Tibial nerve (tissue), 4 donors: ENCODE measurements at places on chromosomes 7 and 10.
A peak's percentile ranks its signal among the peaks of the same experiment; 100 is the strongest.

DNA sequence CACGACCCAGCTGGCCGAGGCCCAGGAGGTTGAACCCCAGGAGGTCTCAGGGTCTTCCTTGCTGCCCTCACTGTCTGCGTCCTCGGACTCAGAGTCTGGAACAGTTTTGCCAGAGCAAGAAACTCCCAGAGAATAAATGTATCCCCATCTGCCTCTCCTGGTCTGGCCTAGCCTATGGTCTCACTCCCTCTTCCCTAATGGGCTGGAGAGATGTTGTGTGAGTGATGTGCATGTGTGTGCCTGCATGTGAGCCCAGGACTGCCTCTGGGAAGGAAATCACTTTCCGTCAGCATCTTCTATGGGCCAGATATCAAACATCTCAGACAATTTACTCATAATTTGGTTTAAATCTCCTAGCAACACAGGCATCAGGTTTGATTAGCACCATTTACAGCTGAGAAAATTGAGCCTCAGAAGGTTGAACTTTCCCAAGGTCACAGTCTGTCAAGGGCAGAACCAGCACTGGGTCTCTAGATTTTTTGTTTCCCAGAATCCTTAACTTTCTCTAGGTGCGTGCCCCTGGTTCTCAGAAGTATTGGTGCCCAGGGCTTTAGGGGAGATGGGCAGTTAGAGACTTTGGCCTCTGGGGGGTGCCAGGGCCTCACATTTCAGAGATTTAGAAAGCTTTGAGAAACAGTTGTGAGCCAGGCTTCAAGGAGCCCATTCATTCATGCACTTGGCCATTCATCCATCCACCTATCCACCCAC lies 4.9 kb downstream of the TMEM270 start:
- peak; percentile 46 for DNase-seq

GRCh38 chr10:103534621-103535498 lies 41.4 kb downstream of the NEURL1 start:
- DNase-seq: no peak

DNA sequence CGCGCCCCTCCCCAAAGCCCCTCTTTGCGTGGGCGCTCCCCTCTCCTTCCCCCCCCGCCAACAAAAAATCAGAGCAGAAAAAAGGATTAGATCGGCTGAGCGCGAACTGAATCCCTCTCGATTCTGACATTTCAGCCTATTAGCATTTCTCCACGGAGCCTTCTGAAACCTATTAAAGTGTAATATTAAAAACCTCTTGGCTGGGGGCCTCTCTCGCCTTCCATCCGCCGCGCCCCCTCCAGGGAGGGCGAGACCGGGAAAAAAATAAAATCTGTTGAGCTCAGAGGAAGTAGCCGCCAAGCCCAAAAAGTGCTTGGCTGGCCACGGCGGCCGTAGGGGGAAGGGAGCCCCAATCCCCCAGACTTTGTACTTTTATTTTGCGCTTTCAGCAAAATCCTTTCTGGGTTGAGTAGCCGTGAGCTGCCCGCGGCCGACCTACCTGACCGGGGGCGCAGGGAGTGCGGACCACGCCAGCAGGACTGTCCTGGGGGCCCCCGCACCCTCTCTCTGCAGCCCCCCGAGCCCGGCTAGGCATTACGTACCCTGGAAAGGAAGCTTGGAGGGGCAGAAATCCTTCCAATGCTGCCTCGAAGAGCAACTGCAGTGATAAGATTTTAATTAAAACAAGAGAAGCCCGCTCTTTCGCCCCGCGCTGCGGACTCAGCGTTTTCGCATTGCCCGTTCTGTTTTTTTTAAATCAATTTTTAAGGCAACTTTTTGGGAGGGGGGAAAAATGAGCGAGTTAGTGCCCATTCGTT lies 1.3 kb upstream of the TNRC18 start:
- peak; percentile 51 for DNase-seq

DNA sequence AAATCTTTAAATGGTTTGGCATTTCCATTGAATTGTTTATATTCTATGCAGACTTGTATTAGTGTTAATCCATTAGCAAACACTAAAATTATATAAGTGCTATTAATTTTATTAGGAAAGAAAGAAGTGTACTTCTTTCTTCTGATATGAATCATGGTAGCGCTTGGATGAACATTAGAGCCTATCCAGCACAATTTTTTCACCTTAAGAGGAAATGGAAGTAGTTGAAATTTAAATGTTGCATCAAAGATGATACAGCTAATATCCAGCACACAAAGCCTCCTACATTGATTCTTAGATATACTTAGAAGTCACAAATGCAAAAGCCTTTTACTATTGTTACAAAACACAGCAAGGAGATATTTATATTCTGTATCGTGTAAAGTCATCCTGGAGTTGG lies 174.5 kb downstream of the AHR start:
- no peak for DNase-seq

DNA sequence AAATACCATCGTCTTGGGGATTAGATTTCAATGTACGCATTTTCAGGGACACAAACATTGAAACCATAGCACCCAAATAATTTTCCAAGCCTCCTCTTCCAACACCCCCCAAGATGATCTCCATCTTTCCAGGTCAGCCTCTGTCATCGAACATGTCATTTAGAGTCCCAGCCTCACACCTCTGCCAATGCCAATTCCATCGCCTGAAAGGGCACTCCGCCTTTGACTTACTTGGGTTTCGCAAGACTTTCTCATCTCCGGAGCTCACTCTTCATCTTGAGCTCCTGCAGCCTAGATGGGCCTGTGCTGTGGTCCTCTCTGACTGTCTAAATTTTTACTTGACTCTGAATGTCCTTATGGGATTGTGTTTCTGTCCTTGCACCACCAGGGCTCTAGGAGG lies 10.4 kb upstream of the FAM241B start:
- no peak for DNase-seq

DNA sequence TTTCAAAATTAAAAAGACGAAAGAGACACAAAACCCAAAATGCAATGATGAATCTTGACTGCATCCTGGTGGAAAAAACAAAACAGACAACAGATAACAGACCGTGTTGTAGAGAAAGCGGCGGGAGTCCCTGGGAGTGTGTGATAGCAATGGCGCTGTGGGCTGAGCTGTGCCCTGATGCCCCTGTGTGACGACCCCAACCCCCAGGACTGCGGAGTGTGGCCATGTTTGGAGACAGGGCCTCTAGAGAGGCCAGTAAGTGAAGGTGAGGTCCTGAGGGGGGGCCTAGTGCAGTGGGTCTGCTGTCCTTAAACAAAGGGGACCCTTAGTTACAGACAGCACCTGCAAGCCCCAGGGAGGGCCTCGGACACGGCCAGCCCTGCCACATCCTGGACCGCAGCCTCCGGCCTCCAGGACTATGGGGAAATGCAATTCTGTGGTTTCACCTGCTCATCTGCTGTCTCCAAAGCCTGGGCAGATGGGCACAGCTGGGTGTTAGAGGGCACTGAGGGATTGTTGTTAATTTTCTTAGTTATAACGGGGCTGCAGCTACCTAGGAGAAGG lies 277.7 kb downstream of the DNAJB6 start:
- DNase-seq: no peak

DNA sequence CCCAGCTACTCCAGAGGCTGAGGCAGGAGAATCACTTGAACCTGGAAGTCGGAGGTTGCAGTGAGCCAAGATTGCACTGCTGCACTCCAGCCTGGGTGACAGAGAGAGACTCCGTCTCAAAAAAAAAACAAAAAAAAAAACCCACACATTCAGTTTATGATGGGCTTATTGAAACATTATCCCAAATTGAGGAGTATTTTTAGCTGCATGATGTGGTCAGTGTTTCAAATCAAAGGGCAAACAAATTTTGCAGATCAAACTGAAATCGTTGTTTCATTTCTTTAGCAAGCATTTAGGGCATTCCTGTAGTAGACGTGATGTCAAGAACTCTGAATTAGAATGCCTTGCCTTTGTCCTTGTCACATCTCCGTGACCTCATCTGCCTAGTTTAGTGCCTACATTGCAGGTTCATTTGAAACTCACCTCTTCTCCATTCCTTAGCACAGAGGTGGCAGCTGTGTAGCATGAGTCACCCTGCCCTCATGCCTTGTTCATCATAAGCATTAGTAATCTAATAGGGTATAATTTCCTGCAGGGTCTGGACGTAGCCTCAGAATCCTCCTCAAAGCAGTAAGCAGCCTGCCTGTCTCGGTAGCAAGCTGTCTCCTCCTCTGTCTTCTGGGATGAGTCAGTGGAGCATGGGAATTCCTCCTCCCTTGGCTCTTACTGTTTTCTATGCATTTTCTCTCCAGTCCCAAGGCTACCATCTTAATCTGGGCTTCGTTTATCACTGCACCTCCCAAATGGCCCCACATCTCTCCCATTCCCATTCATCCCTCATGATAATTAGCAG lies 73.8 kb downstream of the CUL1 start:
- DNase-seq: no peak
